ENCODE measurements at places on chromosomes 1 and 21.

DNA sequence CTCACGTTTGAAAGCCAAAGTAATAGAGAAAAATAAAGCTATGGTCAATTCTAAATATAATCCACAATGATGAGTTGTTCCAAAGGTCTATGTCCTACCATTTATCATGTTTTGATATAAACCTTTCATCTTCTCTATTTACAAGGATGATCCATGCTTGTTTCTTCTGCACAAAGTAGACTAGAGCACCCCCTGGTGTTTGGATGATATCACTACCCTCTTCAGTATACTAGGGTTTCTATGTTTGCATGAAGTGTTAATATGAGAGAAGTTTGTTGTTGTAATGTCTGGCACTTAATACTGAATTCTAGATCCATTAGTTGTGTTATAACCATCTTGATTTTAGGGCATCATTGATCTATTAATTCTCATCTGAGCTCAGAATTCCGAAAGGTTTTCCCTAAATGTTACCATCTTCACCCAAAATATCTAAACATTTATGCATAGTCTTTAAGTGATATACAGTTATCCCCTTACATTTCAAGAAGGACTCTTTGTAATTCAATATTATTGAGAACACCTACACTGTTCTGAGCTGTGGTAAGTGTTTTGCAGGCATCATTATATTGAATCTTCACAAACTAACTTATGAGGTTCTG, 21.1 kb downstream of the CLDN8 start:
- no peak for DNase-seq

GRCh38 chr1:244603498-244603897, 49.4 kb upstream of the DESI2 start:
- peak; percentile 19 for DNase-seq

DNA sequence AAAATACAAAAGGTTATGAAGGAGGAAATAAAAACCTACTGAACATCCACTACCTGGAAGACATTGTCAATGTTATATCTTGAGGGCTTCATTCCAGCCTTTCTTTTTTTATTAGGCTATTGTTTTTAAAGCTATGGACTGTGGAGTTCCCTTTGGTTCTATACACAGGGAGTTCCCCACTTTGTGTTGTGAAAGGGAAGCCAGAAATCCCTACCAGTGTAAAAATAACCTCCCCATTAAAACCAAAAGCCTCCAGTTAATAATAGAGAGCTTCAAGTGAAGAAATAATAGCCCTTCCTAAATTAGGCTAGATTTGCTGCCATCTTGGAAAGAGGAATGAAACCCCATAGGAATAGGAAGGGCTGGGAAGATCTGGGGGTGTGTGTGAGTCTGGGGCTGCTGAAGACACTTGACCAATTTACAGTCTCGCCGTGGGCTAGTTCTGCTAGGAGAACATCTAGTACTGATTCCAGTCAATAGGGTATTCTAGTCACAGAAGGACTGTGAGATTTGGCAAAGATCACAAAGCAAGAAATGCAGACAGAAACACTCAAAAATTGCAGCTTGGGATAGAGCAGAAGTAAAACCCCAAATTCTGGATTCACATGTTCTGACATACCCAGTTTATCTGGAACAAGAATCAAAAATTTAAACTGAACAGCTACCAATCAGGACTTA, 32.4 kb upstream of the PTGFRN start:
- DNase-seq: no peak

DNA sequence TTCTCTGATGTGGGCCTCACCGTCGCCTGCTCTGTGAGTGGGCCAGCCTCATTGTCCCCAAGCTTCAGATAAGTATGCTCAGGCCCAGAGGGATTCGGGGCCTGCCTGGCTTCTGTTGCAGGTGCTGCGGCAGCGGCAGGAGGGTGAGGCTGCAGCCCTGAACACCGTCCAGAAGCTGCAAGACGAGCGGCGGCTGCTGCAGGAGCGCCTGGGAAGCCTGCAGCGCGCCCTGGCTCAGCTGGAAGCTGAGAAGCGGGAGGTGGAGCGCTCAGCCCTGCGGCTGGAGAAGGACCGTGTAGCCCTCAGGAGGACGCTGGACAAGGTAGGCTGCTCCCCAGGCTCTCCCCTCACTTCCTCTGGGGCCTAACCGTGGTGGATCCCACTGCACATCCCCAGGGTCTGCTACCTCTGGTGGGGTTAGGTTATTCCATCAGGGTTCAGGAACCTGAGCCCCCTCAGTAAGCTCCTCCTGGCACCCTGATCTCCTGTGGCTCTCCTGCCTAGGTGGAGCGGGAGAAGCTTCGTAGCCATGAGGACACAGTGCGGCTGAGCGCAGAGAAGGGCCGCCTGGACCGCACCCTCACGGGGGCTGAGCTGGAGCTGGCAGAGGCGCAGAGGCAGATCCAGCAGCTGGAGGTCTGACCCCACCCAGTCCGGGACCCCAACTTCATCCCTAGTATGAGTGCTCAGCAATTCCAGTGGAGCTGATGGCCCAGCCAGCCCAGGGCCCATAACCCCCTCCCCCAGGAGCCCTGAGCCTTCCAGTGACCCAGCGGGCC, 10.1 kb downstream of the MFAP2 start:
- no peak for DNase-seq

DNA sequence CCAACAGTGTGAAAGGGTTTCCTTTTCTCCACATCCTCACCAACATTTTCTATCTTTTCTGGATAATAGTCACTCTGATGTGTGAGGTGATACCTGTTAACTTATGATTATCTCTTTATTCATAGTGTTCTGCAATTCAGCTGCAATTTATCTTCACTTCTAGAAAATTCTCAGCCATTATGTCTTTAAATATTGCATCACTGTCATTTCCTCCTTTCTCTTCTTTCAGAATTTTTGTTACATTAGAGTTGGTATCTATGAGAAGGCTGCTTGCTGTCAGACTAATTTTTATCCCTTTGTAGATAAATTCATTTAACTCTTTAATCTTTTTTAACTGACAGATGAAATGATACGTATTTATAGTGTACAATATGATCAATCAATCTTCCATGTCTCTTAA, 30.5 kb upstream of the ATF3 start:
- no peak for DNase-seq

DNA sequence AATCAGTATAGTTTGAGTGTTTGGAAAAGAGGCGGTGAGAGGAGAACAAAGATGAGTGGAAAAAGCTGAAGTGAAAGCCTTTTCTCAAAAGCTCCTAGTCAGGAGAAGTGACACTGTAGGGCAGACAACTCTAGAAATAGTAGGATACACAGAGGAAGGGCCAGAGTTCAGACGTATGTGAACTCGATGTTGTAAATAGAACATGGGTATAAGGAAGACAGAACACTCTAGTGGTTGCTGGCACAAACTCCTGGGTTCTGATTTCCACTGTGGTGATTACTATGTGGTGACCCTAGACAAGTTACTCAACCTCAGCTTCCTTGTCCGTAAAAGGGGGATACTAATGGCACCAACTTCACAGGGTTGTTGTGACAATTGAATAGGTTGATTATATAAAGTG, 30.2 kb upstream of the MGST3 start:
- DNase-seq: no peak

- DNase-seq: no peak
Measured at GRCh38 chr1:8239306-8240023, 78.4 kb upstream of the SLC45A1 start.

DNA sequence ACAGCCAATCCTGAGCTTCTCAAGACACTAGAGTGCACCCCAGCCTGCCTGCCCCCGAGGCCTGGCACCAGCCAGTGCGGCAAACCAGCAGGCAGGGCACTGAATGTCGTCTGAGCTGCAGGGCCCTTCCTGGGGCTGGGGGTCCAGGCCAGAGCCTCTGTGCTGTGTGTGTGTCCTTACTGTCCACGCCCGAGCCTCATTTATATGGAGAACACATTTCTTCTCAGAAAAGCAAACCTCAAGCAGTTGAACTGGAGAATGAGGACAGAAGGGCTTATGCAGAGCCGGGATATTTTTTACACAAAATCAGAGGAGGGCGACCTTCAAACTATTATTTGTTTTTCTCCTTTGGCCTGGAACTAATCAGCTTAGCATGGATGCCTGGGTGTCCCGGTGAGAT, 52.7 kb downstream of the POFUT2 start:
- no peak for DNase-seq

DNA sequence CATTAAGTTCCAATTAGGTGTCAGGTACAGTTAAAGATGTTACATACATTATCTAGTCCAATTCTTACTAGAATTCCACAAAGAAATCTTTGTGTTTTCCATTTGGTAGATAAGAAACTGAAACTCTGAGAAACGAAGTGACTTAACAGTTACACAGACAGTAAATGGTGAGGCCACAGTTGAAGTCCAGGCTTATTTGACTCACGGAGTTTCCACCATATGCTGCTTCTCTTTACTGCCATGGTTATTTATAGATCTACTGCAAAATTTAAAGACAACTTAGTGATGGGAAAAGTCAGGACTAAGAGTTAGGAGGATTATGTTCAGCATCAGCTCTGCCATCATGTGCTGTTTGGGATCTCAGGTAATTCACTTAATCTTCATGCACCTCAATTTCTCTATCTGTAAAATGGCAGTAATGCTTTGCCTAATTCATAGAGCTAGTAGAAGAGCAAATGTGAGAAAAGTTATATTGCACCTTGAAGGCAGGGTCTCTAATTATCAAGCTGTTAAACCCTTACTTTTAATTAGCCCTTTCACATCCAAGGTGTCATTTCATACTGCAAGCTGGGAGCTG, 26.2 kb upstream of the SAMSN1 start:
- DNase-seq: no peak
